Cortex of kidney (tissue), 1 donor: ENCODE measurements at places on chromosomes 4 and X.

- no peak for DNase-seq
Observed at GRCh38 chr4:173025131-173025530, 143.5 kb upstream of the GALNT7 start.

DNA sequence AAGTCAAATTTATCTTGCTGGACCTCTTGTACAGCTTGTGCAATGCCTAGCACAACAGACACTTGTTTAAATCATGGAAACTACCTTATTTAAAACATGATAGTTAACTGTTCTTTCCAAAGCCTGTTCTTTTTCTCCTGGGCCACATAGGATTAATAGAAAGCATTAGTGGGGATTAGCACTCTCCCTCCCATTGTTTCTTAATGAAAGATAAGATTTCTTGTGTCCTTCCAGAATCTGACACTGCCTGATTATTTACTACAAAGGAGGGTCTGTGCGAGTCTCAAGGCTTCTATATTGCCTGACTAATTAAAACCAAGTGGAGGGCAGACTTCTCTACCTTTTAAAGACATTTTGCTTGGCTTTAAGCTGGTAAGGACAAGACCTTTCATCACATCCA is 8.5 kb upstream of the ELMOD2 start:
- no peak for DNase-seq

DNA sequence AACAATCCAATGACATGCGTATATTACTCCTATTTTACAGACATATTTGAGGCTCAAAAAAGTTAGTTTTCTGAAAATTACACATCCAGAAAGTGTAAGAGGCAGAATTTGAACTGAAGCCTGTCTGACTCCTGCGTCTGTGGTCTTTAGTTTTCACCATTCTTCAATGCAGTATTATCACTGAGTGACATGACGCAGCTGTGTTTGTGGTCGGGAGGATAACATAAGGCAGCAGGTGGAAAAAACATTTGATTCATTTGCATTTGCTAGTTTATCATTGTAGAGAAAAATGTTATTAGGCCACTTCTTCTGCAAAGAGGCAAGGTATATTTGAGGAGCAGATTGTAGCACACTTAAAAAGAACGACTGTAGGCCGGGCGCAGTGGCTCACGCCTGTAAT is 186.7 kb downstream of the TENM3 start:
- no peak for DNase-seq

GRCh38 chrX:70338290-70338689 is 48.4 kb downstream of the KIF4A start:
- no peak for DNase-seq

- DNase-seq: no peak
Observed at GRCh38 chr4:183842129-183842528, 63.0 kb upstream of the STOX2 start.

DNA sequence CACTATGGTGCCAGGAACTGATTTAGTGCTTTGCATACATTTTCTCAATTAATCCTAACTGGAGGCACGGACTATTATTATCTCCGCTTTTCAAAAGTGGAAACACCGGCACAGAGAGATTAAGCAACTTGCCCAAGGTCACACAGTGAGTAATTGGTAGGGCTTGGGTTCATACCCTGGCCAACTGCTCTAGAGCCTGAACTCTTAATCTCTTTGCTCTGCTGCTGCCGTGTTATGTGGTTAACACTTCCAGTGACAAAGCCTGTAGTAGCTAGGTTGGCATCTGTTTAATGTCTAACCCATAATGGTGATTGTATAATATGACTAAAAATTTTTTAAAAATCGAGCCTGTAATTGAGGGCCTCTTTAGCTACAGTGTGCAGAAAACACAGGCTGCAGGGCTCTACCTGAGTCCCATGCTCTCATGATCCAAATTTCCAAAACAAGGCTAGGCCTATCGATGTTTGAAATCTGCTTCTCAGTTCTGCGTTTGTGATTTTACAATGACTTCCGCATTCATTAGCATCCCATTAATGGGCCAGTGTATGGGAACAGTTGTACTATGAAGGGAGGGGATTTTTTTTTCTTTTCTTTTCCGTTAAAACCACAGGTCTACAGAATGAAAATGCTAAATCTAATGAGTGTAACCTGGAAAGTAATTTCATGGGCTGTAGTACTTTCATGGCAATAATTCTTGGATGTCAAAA is 219.3 kb upstream of the JADE1 start:
- no peak for DNase-seq

GRCh38 chrX:42771506-42772335 is 6.2 kb downstream of the PPP1R2C start:
- no peak for DNase-seq

DNA sequence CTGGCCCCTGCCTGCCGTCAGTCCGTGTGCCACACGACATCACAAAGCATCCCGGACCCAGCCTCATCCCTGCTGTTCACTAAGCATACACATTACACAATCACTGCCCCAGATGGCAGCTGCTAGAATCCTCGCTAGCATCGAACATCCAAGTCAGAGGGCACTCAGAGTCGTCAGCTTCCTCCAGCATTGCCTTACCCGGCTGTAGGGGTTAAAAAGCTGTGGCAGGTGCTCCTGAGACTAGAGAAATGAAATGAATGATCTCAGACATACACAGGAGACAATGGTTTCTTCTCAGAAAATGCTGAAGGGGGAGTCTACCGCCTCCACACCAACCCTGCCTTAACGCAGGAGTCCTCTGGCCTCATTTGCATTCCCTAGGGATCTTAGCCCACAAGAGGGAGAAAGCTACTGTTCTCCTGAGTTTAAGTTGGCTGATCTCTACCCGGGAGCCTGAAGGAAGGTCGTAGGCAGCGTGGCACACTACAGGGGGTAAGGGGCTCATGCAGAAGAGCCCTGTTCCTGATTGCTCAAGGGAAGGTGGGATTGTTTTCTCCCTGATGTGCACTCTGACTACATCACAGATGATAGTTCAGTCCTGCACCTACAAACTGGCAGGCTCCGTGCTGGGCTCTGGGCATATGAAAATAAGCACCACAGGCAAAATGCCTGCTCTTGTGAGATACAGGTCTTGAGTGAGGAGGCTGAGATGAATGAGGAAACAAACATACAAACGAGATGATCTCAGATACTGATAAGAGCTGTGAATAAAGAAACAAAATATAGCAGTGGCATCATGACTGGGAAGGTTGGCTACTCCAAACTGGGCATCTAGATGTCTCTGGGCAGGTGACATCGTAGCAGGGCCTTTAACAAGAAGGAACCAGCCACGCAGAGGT is 2.6 kb upstream of the KIAA0232 start:
- no peak for DNase-seq

DNA sequence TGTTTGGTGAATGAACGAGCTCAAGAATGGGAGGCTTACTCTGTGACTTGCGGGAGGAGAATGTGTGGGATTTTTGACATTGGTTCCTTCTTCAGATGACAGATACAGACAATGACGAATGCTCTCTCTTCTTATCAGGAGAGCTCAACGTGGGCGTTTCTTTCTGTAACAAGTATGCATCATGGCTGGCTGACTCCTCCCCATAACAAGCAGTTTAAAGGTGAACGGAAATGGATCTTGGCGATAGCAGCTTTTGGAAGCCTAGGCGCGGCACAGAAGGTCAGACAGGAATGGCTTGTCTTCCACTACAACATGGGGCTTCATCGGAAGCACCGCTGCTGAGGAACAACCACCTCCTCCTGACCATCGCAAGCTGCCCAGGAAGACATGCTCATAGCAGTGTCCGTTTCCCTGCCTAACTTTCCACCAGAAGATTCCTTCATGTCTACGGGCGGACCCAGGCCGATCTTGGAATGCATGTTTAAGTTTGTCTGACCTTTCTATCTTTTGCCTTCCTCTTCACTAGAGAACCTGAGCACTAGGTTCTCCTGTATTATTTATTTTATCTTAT is 18.3 kb upstream of the ACSL1 start:
- DNase-seq: no peak

- DNase-seq: no peak
Observed at GRCh38 chr4:29581457-29581856, 1138.7 kb upstream of the PCDH7 start.

DNA sequence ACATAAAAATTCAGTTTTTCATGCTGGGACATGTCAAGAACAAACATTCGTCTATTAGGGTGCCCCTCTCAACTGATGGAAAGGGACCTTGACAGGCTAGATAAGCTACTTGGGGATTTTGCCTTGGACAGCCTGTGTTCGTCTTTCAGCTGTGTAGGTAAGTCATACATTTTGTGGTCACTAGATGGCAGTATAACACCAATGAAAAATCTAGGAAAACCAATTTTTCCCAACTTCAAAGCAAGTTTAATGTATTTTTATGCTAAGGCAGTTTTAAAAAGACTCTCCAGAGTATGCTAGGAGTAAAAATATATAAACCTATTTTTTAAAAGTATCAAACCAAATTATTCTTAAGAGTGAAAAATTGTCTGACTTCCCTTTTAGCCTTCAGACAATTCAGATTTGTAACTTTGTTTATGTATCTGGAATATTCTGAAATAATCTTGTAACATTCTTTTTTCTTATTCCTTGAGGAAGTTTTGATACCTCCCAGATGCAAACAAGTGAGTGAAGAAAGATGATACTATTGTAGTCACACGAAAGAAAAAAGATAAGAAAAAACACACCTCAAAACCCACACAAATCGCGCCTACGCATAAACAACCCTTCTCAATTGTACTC is 158.3 kb downstream of the CPE start:
- no peak for DNase-seq

DNA sequence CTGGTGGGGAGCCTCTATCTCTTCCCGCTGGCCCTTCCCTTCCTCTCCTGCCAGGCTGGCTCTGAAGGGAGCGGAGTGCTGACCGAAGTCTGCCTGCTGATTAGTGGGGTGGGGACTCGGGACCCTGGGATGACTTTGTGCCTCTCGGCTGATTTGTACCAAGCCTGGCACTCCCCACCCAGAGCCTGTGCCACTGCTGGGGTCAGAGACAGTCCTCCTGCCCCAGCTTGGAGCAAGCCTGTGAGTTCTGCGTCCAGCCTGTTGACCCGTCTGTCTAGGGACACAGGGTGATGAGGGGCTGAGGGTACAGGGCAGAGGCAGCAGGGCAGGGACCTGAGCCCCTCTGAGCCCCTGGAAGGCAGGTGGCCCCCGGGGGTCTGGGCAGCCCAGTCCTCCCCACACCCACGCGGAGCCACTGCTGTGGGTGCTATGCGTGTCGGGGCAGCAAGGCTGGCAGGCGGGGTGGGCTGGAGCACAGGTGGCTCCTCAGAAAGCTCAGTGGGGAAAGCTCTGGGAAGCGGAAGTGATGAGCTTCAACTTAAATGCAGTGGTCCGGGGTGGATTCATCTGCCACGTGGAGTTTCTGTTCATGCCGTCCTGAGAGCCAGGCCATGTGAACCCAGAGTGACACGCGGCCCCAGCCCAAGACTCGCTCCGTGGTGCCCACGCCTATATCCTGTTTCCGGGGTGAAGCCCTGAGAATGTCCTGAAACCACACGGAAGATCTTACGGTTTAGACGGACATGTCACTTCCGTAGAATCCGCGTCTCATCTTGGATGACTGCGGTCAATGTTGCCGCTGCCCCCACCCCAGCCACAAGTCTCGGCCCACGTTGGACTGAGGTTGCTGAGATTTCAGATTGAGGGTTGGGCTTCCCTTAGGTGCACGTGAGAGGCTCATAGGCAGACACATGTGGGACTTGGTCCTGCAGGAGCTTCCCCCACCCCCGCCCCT is 21.1 kb upstream of the UVSSA start:
- DNase-seq: no peak

GRCh38 chr4:40516651-40517050 is 113.0 kb downstream of the RBM47 start:
- DNase-seq: no peak

GRCh38 chr4:158172261-158173258 is at the start of gene GASK1B:
Gene GASK1B (minus strand): TSS chr4:158173025. CDS start chr4:158171375, 1,650 bp downstream.
- DNase-seq: no peak

DNA sequence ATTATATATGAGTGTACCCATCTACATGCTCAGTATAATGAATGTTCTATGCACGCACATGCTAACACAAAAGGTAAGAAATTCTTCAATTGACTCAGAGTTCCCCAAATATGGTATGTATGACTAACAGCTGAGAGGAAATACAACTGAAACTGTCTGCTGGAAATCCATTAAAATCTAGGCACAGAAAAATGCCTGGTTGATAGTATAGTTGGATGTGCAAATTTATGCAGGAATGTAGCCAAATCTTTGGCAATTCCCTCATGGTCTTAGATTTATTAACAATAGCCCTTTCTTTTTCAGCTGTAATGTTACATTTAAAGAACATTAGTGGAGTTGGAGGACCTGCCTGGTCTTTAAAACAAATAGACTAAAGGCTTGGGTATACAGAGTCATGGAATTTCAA is 5.5 kb downstream of the CAMK2D start:
- DNase-seq: no peak

GRCh38 chrX:31233941-31234496 is 162.2 kb upstream of the FTHL17 start:
- no peak for DNase-seq

DNA sequence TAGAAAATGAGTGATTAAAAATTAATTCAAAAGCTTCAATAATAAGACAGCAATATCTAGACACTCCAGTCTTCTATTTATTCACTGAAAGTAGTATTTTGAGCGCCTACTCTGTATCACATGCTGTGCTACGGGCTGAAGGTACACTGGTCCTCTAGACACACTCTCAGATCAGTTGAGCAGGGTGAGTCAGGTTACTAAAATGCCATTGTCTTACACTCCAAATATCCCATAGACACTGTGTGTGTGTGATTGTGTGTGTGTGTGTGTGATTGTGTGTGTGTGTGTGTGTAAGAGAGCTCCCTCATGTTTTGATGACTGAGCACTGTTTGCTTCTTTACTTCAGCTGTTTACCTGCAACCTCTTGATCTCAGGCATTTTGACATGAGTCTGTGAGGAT is 342.8 kb upstream of the BOD1L1 start:
- no peak for DNase-seq

DNA sequence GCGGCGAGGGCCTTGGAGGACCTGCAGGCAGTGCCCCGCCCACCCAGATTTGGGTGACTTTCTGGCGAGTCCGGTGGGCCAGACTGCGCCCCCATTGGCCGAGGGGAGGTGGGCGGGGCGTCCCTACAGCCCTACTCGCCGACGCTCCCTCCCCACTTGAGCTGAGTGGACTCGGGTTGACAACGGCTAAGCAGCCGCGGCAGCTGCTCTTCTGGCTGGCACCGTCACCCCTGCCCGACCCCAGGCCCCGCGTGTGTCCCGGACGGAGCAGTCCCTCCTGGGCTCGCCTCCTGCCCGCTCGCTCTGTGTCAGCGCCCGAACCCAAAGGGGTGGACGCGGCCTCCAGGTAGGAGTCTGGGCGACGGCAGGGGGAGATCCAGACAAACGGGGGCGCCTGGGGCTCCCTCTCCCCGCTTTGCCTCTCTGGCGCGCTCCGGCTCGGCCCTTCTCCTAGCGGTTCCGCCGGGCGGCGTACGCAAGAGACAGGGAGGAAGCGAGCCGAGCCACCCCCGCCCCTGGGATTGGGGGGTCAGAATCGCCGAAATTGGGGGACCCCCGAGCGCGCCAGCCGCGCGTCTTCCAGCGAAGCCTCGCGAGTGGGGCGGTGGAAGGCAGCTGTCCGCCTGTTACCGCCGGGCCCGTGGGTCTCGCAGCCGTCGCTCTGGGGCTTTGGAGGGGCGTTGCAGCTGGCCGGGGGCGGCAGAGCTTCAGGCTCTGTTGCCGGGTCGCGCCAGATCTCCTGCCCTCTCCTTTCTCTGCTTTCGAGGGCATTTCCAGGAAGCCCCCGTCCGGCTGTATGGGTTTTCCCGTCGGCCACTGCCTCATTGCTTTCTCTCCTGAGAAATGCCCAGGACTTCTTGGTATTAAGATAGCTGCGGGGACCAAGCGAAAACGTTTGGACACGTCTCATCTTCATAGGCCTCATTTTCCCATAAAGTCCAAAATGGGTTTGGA is 46.3 kb downstream of the STARD8 start:
- no peak for DNase-seq
